ENCODE measurements at places on chromosomes 11 and 22. TPM values are rescaled to one million over a fixed set of nuclear protein-coding genes. Genes with fewer than 3 reads are reported as not detected.

Gene KDM4D
- total RNA-seq, result 0.53 TPM

Gene SLC43A3
- total RNA-seq, result 3.1 TPM

Gene GRIA4
- not detected for total RNA-seq

Gene MYO7A
- not detected for total RNA-seq

DNA sequence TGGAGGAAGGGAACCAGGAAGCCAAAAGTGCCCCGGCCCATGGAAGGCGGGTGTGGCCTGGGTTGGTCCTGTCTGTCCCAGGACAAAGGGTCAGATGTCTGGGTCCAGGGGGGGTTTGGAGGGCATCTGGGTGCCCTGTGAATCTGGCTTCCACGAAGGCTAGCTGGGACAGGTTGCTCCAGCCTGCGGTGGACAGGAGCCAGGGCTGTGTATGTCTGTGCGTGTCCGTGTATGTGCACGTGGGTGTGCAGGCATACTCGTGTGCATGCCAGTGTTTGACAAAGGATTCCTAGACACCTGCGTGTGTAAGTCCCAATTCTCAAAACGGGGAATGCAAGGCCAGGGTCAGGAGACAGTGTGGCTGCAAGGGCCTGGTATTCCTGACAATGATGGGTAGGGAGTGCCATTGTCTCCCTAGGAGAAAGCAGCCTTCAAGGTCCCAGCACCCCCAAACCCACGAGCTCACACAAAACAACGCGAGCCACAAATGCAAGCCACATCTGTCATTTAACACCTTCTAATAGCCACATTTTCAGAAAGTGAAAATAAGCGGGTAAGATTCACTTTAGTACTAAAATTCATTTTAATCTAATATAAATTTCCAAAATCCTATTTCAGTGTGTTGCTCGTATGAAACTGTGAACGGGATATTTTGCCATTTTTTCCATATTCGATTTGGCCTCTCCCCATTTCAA lies 78.4 kb upstream of the WNT7B start:
- peak overlapping the region; percentile 91 for H3K27ac ChIP-seq
- H3K36me3 ChIP-seq, result no peaks in the 10 kb centered on the region
- peak overlapping the region; percentile 87 for H3K4me3 ChIP-seq
- DNase-seq, result no peak
- peaks cover 3% of the 10 kb centered on the region for H3K27me3 ChIP-seq
- H3K4me1 ChIP-seq, result peaks cover 76% of the 10 kb centered on the region

- H3K27me3 ChIP-seq, result peaks cover 2% of the 10 kb centered on the region
- H3K27ac ChIP-seq, result no peak overlapping the region
- peaks cover 12% of the 10 kb centered on the region for H3K36me3 ChIP-seq
Measured at GRCh38 chr22:48173773-48174160, 1411.3 kb downstream of the TBC1D22A start.

DNA sequence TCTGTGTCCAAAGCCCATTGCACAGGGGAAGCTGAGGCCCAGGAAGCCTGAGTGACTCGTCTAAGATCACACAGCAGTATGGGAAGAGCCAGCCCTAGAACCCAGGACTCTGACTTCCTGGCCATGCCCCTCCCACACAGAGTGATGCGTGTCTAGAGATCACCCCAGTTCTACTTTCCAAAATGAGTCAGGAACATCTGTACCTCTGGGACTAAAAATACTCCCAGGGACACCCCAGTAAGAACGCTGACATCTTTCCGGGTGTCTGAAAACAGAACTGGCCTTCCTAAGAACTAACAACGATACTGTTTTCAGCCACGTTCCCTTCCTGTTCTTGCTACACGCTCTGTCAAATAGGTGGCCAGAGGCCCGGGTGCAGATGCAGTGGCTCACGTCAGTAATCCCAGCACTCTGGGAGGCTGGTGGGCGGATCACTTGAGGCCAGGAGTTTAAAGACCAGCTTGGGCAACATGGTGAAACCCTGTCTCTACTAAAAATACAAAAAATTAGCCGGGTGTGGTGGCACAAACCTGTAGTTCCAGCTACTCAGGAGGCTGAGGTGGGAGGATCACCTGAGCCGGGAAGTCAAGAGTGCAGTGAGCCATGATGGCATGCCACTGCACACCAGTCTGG lies 21.7 kb upstream of the PDGFB start:
- peaks cover 5% of the 10 kb centered on the region for H3K27me3 ChIP-seq
- peak; percentile 13 for DNase-seq
- H3K4me3 ChIP-seq, result no peak overlapping the region
- H3K4me1 ChIP-seq, result peaks cover 18% of the 10 kb centered on the region
- peak overlapping the region; percentile 71 for H3K27ac ChIP-seq

DNA sequence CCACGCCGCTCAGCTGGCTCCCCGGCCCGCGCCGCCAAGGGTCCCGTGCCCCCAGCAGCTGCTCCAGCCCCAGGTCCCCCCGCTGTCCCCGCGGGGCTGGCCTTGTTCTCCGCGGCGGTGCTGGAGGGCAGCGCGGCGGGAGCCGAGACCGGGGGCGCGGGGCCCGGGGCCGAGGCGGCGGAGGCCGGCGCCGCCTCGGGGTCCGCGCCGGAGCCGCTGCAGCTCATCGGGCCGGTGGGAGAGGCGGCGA lies 128 bp downstream of the TAF10 start:
- H3K4me1 ChIP-seq, result peaks cover 45% of the 10 kb centered on the region

DNA sequence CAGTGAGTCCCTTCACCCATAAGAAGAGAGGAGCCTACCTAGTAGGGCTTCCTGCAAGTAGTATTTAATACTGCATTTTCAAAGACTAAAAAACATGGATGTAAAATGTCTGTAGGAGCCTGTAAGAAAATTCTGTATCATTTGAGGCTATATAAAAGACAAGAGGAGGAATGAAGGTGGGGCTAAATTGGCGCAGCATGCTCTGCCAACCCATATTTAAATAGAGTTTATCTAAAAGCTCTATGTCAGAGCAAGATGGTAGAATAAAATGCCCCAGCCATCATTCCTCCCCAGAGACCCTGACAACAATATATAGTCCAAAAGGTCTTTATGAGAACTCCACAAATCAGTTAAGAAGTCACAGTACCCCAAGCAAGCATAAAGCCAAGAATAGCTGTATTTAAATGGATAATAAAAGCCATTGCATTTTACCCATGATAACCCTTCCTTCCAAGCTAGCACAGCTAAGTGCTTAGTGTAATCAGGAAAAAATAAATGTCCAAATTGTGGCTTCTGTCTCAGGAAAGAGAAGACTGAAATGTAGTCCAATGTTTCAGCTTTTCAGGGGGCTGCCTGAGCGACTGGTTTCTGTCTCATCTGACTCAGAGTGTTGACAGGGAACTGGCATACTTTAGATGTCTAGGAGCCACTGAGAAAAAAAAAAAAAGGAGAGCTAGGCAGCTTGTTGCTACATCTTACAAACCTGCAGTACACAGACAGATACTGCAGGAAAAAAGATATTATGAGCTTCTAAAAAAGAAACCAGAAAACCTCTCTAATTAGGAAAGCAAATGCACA lies 258.6 kb downstream of the METTL15 start:
- H3K27ac ChIP-seq, result no peak overlapping the region
- peaks cover 51% of the 10 kb centered on the region for H3K36me3 ChIP-seq
- no peaks in the 10 kb centered on the region for H3K27me3 ChIP-seq
- peaks cover 8% of the 10 kb centered on the region for H3K4me1 ChIP-seq
- no peak for DNase-seq

DNA sequence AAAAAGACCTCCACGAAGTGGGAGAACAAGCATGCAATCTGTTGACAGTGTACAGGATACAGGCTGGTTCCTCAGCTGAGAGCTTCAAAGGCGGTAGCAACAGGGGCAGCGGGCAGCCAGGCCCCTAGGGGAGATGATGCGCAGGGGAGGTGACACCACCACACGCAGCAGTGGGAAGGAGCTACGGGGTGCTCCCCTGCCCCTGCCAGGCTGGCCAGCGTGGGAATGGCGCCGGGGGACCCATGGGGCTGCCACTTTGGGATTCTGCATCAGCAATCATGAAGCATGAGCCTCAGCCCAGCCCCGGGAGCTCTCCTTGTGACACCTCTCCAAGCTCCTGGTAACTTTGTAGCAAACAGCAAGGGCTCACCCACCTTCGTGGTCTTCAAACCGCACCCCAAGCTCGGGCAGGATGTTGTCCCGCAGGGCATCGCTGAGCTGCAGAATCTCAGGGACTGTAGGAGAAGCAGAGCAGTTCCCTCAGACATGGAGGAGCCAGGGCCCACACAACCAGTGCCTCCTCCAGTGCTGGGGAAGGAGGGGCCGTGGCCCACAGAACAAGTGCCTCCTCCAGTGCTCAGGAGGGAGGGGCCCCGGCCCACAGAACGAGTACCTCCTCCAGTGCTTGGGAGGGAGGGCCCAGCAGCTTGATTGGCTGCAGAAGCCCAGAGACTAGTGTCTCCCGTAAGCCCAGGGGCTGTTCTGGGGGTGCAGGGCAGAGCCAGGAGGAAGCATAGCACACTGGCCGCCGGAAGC lies 14.6 kb upstream of the NAP1L4 start:
- H3K4me3 ChIP-seq, result no peak overlapping the region
- H3K27ac ChIP-seq, result no peak overlapping the region
- peaks cover 7% of the 10 kb centered on the region for H3K4me1 ChIP-seq
- no peak for DNase-seq

- H3K27ac ChIP-seq, result no peak overlapping the region
- H3K27me3 ChIP-seq, result peaks cover 20% of the 10 kb centered on the region
- peak; percentile 2 for DNase-seq
- H3K36me3 ChIP-seq, result no peaks in the 10 kb centered on the region
- no peaks in the 10 kb centered on the region for H3K4me1 ChIP-seq
- H3K4me3 ChIP-seq, result no peak overlapping the region
Measured at GRCh38 chr11:11532574-11532973, 89.2 kb downstream of the GALNT18 start.

GRCh38 chr11:82890936-82891335 lies 9.3 kb downstream of the PRCP start:
- H3K36me3 ChIP-seq, result no peaks in the 10 kb centered on the region
- H3K27ac ChIP-seq, result no peak overlapping the region
- DNase-seq, result no peak
- H3K4me3 ChIP-seq, result no peak overlapping the region
- no peaks in the 10 kb centered on the region for H3K27me3 ChIP-seq
- no peaks in the 10 kb centered on the region for H3K4me1 ChIP-seq

DNA sequence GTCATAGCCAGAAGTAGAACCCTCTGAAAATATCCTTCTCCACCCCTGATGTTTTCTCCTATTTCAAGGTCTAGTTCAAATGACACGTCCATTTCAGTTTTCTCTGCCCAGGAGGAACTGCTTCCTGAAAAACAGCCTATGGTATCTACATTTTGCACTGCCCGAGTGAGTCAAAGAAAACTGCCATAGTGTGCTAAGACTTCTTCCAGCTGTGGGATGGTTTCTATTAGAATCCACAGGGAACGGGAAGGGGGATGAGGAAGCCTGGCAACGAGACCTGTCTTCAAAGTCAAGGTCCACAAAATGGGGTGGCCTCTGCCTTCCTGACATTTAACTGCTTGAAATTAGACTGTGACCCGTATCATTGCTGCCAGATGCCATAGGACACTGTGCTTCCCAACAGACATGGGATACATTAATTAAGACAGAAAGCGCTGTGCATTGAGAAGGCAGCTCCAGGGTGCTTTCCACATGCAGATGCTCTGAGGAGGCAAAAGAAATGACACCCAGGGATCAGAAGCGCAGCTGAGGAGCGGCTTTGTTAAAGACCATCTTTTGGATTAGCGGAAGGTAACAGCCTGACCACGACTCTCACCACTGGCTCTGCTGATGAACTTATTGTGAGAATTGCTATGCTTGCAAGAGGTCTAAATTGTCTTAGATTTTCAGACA lies 39.4 kb upstream of the NUP50 start:
- H3K36me3 ChIP-seq, result no peaks in the 10 kb centered on the region
- H3K4me3 ChIP-seq, result no peak overlapping the region
- H3K27ac ChIP-seq, result no peak overlapping the region
- H3K4me1 ChIP-seq, result peaks cover 48% of the 10 kb centered on the region

- DNase-seq, result no peak
- H3K27me3 ChIP-seq, result peaks cover 35% of the 10 kb centered on the region
- no peaks in the 10 kb centered on the region for H3K36me3 ChIP-seq
- H3K4me1 ChIP-seq, result peaks cover 34% of the 10 kb centered on the region
- no peak overlapping the region for H3K27ac ChIP-seq
Measured at GRCh38 chr11:119618208-119618909, 110.6 kb downstream of the NECTIN1 start.

- peaks cover 19% of the 10 kb centered on the region for H3K27me3 ChIP-seq
- no peaks in the 10 kb centered on the region for H3K4me1 ChIP-seq
- DNase-seq, result no peak
- H3K27ac ChIP-seq, result no peak overlapping the region
- H3K4me3 ChIP-seq, result no peak overlapping the region
- H3K36me3 ChIP-seq, result no peaks in the 10 kb centered on the region
Measured at GRCh38 chr22:41070665-41071331, 21.6 kb upstream of the EP300 start.

Measured in HFFc6 (cell line).